ENCODE measurements at places on chromosomes 6 and 20.

DNA sequence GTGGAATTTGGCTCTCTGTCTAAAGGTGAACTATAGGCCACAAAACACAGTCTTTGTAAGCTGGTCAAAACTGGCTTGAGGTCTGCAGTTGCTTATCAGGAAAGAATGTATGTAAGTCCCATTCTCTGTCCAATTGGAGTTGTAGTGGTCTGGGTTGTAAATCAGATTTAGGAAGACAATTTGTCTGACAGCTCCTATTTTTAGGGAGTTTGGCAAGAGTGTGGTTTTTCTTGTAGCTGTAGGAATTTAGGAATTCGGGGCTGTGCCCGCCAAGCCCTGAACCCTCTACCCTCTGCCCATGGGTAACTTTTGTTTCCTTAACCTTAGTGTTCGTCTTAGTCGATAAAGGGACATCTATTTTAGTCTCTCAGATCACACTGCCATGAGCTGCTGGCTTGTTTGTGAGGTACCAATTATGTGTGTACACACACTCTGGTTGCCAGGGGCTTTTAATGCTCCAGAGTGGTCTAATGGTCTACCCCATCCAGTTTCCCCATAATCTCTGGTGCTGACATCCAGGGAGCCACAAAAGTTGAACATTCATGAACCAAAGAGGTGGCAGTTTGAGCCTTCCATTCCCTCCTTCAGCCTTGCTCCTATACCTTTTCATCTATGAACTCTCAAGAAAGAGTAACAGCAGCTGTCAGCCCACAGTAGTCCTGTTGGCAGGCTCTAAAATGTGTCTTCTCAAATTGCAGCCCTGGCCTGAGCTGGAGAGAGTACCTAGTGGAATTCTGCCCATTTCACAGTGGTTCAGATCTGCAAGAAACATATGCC lies 93.0 kb downstream of the ANKRD6 start:
- no peak for DNase-seq

DNA sequence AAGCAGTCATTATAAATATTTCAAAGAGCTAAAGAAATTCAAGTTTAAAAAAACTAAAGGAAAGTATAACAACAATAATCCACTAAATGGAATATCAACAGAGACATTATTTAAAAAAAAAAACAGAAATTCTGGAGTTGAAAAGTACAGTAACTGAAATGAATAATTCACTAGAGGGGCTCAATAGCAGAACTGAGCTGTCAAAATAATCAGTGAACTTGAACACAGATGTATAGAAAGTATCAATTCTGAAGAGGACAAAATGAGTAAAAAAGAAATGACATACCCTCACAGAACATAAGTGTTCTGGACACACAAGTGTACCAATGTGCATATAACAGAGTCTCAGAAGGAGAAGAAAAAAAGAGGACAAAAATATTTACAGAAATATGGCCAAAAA lies 191.6 kb upstream of the RUNX2 start:
- DNase-seq: no peak

DNA sequence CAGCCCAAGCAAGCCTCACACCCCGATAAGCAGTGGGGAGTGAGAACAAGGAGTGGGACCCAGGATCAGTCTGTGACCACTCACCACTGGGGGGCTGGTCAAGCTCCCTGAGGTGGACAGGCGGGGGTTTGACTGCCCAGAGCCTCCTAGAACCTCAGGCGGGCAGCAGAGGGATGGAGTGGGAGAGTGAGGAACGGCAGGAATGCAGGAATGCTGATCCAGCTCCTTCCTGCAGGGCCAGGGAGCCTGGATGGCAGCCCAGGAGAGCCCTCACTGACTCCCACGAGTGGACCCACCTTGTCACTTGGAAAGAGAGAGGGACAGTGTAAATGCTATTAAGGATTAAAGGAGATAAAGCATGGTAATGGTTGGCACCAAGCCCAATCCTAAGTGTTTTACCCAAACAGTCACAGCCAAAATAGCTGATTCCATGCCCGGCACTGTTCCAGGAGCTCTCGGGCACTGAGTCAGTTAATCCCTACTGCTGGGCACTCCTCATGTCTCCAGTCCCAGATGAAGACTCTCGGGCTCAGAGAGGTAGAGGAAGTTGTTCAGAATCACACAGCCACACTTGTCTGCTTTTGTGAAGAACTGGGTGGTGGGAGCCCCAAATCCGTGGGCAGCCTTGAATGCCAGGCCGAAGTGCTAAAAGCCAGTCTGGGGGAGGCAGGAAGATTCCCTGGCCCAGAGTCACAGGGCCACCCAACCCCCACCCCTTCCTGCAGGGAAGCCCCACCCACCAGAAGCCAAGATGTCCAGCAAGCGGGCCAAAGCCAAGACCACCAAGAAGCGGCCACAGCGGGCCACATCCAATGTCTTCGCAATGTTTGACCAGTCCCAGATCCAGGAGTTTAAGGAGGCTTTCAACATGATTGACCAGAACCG lies 3.1 kb downstream of the MYL9 start:
- DNase-seq: peak; percentile 65

GRCh38 chr6:113960795-113961194 lies 10.2 kb downstream of the HDAC2 start:
- no peak for DNase-seq

DNA sequence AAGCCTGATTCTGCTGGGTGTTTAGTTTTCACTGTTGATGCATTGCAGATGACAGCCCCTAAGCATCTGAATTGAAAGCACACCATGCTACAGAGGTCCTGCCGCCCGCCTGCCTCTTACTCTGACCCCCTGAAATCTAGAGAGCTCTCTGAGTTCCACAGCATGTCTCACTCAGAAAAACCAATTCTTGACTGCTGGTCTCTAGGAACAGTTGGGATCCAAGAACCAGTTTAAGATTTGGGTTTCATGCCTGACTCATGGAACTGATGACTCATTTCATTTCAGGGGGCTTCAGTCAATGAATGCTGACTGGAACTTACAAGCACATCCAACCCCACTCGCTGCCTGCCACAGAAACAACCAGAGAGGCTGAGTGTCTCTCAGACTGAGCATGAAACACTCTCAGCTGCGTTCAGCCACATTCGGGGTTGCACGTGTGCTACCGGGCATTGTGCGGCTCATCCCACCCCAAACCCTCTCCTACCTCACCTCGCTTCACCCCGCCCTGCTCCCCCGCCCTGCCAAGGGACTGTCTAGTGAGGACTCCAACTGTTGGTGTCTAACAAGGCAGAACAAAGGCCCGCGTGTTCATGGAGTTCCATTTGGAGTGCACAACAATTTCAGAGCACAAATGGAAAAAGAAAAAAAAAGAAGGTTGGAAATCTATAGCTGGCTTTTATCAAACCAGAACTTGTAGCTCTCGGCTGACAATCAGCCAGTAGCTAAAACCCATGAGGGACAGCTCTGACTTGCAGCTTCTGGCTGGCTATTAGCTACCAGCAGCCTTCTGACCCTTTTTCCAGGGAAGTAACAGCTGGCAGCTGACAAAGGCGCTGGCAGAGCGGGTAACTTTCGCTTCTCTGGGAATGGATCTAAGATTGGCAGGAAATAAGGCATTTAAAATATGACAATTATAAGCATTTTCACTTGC lies 20.0 kb upstream of the TRAF3IP2 start:
- peak; percentile 51 for DNase-seq

DNA sequence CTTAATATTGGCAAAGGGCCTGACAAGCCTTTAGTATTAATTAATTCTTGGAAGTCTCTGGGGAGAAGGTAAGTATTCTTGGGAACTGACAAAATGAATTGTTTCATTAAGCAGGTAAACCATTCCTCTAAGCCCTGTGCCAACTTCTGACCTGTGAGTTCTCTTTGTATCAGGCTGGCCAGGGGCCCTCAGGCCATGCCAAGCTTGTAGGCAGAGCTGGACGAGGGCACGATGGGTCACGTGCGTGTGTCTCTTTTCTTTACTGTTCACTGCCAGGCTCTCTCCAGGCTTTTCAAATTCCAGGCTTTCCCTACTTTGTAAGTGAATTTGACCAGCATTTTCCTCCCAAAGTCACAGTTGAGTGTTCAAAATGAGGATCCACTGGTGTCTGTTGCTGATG lies 112.4 kb downstream of the NRN1 start:
- no peak for DNase-seq

DNA sequence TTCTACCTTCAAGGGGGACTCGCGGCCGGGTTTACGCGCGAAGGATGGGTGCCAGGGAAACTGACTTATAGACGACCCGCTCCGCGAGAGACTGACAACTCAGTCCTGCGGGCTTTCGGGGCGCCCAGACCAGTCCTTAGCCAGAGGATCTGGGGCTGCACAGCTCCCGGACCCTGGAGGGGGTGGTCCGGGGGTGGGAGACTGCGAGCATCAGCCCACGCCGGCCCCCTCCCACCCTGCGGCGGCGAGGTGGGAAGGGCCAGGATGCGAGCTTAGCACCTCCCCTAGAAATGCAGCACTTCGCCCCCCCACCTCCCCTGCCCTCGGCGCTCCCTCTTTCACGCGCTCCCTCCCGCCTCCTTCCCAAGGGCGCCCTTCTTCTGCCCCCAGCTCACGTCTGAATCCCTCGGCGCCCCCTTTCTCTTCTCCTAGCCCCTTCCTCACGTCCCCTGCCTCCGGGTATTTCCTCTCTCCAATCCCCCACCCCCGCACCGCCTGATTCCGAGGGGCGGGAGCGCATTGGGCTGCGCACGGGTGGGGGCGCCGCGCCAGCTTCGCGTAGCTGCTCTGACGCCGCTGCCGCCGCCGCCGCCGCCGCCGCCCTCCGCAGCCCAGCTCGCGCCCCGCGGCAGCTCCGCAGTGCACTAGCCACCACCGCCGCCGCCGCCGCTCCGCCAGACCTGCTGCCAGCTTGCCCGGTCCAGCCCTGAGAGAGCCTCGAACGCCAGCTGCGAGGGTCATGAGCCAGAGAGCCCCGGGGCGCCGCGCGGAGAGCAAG lies at the start of gene SLC32A1:
Gene SLC32A1, plus strand, starts transcription at position 639 of the 778 bp plus-strand sequence. CDS start 239 bp downstream, outside the sequence.
- DNase-seq: no peak

GRCh38 chr6:32792901-32793435 lies 23.8 kb downstream of the HLA-DOB start:
- DNase-seq: no peak

DNA sequence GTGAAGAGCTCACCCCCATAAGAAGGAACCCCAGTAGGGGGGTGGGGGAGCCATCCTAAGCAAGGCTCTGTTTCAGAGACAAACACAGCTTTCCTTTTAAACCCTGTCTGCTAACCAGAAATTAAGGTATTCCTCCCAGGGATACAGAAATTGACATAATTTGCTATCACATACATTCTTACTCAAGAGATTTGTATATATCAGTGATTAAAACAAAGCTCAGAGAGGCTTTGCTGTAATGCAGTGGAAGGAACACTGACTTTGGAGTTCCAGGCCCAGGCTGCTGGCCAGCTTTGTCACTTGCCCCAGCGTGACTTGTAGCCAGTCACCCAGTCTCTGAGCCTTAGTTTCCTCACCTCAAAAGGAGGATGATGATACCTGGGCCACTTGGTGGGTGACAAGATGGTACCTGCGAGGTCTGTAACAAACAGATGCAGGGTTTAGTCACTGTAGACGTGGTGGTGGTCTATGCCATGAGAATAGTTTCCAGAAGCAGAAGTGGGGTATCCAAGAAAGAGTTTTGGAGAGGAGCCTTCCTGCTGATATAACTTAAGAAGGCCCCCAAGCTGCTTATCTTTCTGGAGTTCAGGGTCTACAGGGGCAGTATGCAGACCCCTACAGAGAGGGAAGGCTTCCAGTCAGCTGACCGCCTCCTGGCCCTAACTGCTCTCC lies 3.2 kb upstream of the FOXF2 start:
- DNase-seq: no peak
